Sciatic nerve (tissue), 2 donors: ENCODE measurements at places on chromosomes 5 and 9. TPM values are rescaled to one million over a fixed set of nuclear protein-coding genes. Genes with fewer than 3 reads are reported as not detected.

The CDHR2 gene
- total RNA-seq, result 0.36 TPM

The OR13C3 gene
- total RNA-seq, result not detected

DNA sequence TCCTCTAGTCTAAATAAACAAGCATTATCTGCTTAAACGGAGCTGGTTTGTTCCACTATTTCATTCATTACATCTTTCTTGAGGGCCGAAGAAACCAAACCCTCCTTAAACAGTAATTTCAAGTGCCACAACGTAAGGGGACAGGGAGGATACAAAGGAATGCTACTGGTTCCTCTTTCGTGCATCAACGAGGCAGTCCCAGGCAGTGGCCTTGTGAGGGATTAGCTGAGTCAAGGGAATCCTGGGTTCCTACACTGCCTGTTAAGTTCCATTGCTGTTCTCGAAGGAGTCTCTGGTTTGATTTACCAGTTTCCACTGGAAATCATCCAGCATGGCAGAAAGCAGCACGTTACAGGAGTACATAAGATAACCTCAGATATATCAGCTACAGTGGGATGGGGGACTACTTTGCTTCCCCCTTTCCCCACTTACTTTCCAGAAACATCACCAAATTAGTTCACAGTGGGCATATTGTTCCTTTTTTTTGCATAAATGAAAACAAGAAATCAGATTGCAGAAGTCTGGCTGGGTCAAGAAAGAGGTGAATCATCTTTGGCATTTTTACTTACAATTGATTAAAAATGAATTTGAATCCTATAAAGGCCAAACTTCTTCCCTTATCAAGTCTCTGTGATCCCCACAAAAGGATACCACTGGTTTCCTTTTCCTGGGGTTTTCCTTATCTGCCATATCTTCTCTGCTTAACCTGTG, 2.5 kb upstream of the RANBP3L start:
- no peak for DNase-seq

The LHX6 gene
- total RNA-seq, result 11.5 TPM

DNA sequence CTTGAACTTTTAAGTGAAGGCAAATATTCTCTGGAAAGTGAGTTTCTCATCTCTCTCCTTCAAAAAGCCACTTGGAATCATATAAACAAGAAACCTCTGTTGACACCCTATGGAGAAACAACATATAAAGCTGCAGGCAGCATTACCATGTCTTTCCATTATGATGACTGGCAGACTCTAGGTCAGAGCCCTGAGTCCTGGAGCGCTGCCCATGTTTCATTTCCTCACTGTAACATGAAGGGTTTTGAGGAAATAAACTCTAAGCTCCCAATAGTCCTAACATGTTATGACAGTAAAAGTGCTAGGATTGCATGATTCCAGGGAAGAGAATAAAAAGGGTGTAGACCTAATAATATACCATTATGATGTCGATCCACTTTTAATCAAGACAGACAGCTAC, 220.6 kb downstream of the CTNND2 start:
- DNase-seq, result peak; percentile 64

The LEAP2 gene
- 2.9 TPM for total RNA-seq

DNA sequence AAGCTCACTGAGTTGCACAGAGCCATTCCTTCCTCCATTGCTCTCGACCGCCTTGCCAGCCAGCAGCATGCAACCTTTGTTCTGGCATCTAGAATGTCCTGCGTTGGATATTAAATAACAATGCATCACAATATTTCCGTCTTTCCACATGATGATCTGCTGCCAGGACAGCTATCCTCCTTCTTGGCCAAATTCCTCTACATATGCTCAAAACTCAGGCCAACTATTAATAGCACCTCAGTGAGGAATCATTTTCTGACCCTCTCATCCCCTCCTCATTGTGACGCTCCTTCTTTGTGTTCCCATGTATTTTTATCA, 128.6 kb downstream of the MYO10 start:
- DNase-seq, result no peak

The SPINK6 gene
- total RNA-seq, result not detected
